ENCODE measurements at places on chromosomes 3 and 15. TPM values are rescaled to one million over a fixed set of nuclear protein-coding genes. Genes with fewer than 3 reads are reported as not detected.

DNA sequence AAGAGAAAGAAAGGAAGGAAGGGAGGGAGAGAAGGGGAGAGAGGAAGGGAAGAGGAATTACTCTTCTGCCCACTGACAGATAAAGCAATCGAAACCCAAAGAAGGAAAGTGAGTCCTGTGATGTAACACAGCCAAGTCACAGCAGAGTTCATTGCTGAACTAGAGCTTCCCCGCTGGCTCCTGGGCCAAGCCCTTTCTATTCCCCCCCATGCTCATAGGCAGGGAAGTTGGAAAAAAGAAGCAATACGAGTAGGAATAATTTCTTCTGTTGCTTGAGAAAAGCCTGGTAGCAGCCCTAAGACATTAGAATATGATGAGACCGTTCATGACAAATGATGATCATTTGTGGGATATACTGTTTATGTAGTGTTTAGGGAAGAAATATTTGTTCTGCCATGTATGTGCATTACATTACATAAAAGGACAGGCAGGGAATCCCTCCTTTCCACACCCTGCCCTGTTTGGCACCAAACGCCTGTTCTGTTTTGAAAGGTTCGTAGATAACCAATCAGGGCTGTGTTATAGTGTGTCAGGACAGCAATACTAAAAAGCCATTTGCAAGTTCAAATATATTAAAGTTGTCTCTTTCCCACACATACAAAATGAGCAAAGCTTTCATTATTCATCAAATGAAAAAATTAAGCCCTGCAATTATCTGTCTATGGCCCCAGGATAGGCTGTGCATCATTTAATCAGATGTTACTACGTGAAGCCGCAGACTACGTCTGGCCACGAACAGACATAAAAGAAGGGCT is 111.0 kb upstream of the TRPM1 start:
- no peak for DNase-seq

DNA sequence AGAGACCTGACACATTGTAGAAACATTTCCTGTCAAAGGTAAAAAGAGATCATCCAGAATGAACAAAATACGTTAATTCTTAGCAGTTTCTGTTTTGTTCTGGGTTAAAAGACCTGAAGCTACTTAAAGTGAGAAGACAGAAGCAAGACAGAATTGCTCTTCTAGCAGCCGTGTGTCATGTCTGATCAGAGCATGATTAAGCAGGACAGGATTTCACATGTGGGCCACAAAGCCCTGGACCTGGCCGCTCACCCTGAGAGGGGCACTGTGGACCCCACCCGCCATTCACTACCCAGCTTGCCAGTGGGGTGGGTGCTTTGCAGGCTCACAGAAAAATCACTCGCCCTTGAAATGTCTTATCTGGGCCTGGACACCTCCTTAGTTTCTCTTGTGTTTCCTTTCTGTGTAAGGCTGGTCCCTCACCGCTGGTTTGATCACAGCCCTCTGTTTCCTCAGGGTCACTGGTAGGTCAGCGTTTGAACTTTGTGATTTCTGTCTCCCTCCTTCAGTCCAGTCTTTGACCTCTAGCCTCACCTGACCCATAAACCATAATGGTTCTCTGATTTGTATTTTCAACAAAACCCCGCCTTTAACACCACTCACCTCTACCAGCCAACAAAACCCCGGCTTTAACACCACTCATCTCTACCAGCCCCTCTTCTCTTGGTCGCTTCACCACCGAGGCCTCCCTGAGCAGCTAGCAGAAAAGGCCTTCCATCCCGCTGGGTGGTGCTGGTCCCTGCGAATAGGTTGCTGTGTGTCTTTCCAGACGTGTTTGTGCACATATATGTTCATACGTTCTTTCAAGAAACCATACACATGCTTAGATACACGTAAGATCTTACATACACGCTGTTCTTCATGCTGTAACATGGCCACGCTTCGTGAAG is 185.0 kb downstream of the OR4M2 start:
- DNase-seq = no peak

DNA sequence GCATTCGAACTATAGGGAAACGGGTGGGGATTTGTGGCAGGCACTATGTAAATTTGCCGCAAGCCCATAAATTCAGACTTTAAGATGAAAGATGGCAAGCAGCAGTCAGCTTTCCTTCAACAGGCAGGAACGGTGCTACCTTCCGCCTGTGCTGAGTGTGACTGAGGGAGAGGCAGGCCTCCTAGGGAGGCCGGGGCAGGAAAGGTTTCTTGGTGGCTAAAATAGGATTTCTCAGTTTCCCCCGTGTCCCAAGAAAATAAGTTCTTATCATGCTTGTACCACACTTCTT is 12.5 kb downstream of the FLNB start:
- DNase-seq = no peak

DNA sequence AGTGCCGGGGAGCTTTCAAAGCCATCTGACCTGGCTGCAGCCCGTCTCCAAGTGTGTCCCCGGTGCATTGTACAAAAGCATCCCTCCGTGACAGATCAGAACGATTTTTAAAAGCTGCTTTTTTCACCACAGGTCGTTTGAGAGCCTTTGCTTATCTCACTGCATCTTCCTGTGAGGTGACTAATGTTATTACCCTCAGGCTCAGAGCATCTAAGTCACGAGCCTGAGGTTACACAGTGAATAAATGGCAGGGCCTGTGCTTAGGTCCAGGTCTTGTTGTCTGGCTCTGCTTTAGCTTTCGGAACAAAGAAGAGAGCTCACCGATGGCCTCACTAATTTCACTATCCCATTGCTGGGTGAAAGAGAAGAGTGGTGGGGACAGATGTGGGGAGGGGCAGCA is 83.3 kb downstream of the SEC22A start:
- DNase-seq = peak; percentile 28

CFAP100 gene
- not detected for total RNA-seq

- DNase-seq = no peak
Measured at GRCh38 chr3:10915376-10915775, 77.2 kb upstream of the SLC6A1 start.

DNA sequence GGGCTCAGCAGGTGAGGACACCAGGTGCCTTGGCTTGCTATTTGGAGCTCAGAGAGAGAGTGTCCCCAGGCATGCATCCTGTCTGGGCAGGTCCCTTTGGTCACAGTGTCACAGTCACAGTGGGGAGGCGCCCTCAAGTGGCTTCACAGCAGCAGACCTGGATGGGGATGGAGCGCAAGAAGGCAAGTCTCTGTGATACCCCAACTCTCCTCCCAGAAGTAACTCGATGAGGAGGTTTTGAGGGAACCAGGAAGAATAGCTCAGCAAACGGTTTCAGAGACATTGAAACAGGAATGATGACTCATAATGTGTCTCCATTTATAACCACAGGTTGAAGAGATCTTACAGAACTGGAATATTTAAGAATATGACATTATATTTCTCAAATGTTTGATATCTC is 66.5 kb upstream of the SH3GL3 start:
- DNase-seq = no peak
